Stimulated activated CD8-positive, alpha-beta memory T cell treated with anti-CD3 and anti-CD28 coated beads, Interleukin-15, amount 100 ng/mL, for 1 hour (primary cell): ENCODE measurements at places on chromosomes 16 and 17.
A peak's percentile ranks its signal among the peaks of the same experiment; 100 is the strongest.

DNA sequence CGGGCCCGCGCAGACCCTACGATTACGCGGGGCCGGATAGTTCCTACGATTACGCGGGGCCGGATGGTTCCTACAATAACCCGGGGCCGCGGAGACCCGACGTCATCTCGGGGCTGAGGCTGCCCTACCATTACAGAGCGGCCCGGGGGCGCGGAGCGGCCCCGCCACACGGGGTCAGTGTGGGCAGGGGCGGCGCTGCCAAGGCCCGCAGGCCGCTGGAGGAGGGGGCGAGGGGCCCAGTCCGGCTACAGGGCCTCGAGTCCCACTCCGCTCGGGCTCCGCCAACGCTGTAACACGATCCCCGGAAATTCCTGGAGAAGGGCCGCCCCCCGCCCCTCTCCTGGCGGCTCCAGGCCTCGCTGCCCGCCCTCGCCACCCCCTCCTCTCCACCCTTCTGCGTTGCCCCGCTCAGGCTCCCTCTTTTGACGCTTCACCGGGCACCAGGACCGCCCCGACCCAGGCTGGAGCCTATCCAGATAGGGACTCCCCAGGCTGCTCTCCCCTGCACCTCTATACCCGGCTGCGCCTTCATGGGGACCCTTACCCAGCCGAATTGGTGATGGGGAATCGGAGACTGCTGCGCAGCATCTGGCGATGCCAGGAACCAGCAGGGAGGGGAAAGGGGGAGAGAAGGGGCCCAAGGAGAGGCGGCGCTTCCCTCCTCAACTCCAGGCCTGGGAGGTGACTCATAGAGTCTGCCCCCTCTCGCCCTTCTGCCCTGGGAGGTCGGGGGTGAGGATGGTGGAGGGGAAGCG lies at the start of gene RAB34:
Gene RAB34, minus strand, starts transcription at position 291 of the 755 bp plus-strand sequence. CDS start 602 bp downstream, outside the sequence.
- no peak for DNase-seq

DNA sequence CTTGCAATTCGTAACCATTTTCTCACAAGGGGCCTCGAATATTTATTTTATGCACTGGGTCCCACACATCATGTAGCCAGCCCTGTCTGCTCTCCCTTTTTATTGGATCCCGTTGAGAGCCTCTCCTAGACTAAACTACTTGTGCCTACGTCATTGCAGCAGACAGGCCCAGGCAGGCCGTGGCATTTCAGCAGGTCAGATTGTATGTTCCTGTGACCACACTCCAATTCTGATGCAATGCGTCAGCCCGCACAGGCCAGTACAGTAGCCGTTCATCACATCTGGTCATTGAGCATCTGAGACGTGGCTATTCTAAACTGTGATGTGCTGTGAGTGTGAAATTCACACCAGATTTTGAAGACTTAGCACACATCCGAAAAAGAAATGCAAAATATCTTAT lies 42.2 kb downstream of the ABAT start:
- DNase-seq = no peak

DNA sequence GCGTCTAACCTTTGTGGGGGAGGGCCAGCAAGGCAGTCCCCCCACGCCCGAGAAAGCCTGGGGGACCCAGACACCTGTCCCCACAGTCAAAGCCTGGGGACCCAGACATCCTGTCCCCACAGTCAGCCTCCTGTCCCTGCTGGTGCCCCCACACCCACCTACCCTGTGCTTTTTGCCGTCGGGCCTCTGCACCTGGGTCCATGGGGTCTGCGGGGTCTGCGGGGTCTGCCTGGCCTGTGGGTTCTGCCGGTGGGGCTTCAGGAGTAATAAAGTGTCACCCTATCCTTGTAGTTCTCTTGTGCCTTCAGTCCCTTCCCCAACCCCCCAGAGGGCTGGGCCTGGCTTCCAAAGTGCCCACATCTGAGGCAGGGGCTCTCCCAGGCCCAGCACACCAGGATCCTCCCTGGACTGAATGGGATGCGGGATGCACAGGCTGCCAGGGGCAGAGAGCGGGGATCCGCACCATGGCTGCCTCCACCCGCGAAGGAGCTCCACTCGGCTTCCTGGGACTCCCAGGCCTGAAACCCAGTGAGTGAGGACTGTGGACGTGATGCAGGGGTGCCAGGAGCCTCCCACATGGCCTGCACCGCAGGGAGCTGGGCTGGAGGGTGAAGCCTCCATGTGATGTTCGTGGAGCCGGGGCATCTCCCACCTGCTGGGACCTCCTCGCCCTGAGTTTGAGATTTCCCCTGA lies 16.3 kb upstream of the DPEP1 start:
- no peak for DNase-seq

DNA sequence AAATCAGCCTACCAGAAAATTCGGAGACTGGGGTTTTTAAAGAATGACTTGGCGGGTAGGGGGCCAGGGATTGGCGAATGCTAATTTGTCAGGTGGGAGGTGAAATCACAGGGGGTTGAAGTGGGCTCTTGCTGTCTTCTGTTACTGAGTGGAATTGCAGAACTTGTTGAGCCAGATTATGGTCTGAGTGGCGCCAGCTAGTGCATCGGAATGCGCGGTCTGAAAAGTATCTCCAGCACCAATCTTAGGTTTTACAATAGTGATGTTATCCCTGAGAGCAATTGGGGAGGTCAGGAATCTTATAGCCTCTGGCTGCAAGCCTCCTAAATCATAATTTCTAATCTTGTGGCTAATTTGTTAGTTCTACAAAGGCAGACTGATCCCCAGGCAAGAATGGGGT lies 762 bp upstream of the RBL2 start:
- no peak for DNase-seq

- DNase-seq = no peak
Observed at GRCh38 chr17:39627047-39627711, 427 bp downstream of the PPP1R1B start.

- DNase-seq = no peak
Observed at GRCh38 chr17:72775237-72775636, 317.3 kb downstream of the SLC39A11 start.

GRCh38 chr17:59401725-59402124 lies 70.3 kb downstream of the YPEL2 start:
- DNase-seq = no peak

- no peak for DNase-seq
Observed at GRCh38 chr16:57803134-57803990, 1.1 kb upstream of the KIFC3 start.

- no peak for DNase-seq
Observed at GRCh38 chr16:54412037-54412436, 125.5 kb upstream of the IRX3 start.

DNA sequence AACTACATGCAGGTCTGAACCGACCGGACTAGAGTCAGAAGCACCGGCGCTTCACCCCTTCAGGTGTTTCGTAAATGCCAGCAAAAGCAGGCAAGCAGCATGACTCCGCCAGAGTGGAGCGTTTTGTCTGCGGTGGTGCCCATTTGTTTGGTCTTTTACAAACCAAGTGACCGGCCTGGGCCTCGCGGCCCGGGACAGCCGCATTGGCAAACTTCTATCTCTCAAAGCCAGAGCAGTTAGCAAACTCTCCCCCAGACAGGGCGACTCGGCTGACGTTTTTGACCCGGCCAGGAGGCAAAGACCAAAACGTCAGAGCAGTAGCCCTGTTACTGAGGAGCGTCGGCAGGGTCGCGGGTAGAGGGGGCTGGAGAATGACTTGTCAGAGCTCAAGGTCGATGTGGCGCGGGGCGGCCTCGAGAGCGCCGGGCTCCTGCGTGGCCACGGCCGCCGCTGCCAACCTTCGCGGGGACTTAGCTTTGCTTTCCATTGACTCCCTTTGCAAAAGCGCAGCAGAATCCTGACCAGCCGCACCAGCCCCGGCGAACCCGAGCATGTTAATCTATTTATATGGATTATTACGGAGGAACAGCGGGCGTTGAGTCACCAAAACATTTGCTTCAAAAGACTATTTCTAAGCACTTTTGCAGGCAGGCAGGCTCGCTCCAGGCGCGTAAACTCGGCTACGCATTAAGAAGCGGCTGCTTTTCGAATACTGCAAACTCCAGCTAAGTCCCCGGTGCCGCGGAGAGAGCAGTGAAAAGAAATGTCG lies 763 bp upstream of the SOX9 start:
- no peak for DNase-seq

DNA sequence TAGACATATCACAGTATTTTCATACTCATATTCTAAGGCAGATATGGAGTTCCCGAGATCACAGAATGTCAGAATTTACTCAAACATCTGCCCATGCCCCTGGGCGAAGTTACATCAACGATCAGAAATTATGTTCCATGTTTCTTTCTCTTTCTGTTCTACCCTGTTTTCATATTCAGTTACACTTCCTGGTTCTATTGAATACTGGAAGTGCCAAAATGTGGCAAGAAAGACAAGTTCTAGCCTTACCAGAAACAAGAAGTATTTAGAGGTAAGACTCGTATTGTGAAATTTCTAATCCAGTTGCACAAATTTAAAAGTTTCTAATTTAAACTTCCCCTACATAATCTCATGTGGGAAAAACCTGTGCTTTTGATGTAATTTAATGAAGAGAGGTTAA lies 36.1 kb downstream of the KCNJ2 start:
- DNase-seq = no peak

GRCh38 chr16:55539488-55539887 lies 27.0 kb upstream of the CAPNS2 start:
- no peak for DNase-seq

GRCh38 chr17:64661976-64662773 lies at the start of gene SMURF2:
SMURF2 (minus strand) TSS chr17:64662307; CDS start chr17:64661880, 427 bp downstream.
- peak; percentile 47 for DNase-seq

DNA sequence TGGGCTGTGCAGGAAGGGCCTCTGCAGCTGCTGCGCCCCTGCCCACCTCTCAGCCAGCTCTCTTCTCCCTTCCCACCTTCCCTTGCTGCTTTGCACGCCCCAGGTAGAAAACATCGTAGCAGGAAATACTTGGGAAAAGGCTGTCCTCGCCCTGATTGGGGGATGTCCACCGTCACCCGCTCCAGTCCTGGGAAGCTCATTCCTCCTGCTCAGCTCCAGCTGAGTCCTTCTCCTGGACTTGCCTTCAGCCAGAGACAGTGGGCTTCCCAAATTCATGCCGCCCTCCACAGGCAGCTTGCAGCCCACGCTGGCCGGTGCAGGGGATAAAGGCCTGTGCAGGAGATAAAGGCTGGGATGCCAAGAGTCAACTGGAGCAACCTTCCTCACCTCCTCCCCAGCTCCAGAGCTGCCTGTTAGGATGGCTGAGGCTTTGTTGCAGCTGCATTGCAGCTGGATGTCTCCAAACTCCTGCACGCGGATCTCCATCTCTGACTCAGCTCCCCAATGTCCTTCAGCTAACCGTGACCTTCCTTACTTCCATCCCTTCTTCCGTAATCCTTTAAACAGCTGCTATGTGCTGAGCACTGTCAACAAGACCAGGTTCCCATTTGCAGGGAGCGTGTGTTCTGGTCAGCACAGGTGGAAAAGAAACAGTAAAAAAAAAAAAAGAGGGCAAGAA lies 402.0 kb upstream of the TNRC6C start:
- DNase-seq = no peak

DNA sequence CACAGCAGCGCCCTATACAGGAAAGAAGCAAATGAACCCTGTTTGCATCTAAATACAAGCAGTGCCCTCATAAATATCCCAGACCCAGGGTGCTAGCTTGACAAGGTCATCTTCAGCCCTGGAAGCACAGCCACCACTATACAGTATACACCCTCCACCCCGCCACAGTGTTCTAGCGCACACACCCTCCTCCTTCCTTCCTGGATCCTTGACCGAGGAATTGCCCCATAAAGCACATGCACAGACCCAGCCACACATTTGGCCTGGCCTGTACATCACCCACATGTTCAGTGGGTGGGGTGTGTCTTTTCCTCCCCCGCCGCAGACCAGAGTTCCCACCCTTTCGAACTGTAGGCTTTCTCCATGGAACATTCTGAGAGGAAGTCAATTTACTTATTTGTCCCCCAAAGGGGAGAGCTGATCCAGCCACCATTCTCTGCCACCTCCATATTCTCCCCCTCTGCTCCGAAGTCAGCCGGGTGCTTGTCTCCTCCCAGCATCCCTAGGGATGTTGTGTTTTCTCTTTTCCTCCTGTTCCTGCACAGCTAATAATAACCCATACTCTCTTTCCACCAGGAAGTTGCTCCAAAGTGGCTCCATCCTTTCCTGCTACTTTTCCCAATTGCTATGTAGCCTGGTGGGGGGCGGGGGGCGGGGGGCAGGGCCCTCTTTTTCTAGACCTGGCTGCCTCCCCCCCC lies 6.6 kb downstream of the ABI3 start:
- DNase-seq = no peak

- DNase-seq = no peak
Observed at GRCh38 chr17:37672548-37673078, 29.4 kb upstream of the DDX52 start.

GRCh38 chr16:56072096-56072495 lies 119.2 kb upstream of the GNAO1 start:
- DNase-seq = no peak

DNA sequence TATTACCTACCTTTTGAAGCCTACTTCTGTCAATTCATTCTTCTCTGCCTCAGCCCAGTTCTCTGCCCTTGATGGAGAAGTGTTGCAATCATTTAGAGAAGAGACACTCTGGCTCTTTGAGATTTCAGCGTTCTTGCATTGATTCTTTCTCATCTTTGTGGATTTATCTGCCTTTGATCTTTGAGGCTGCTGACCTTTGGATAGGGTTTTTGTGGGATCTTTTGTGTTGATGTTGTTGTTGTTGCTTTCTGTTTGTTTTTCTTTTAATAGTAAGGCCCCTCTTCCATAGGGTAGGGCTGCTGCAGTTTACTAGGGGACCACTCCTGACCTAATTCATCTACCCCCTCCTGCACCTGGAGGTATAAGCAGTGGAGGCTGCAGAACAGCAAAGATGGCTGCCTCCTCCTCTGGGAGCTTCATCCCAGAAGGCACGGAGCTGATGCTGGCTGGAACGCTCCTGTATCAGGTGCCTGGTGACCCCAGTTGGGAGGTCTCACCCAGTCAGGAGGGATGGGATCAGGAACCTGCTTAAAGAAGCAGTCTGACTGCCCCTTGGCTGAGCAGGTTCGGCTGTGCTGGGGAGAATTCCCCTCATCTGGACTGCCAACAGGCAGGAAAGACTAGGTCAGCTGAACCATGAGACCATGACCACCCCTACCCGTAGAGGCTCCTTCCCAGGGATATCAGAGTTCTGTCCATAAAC lies 28.0 kb downstream of the NFATC3 start:
- DNase-seq = no peak

GRCh38 chr16:71769222-71769621 lies 39.4 kb downstream of the AP1G1 start:
- no peak for DNase-seq

DNA sequence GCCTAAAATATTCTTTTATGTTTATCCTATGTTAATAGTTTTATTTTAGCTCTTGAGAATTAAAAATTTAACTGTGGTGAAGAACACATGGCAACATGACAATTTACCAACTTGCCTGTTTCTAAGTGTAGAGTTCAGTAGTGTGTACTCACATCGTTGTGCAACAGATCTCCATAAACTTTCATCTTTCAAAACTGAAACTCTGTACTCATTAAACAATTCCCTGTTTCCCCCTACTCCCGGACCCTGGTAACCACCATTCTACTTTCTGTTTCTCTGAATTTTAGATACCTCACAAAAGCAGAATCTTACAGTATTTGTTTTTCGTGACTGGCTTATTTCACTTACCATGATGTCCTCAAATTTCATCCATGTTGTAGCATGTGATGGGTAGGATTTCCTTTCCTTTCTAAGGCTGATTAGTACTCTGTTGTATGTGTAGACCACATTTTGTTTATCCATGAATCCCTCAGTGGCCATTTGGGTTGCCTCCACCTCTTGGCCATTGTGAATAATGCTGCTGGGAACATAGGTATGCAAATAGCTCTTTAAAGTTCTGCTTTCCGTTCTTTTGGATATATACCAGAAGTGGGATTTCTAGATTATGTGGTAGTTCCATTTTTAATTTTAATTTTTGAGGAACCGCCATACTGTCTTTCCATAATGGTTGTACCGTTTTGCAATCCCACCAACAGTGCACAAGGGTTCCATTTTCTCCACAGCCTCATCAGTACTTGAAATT lies 17.4 kb downstream of the IST1 start:
- no peak for DNase-seq
